ENCODE measurements at places on chromosomes 16 and 17. TPM values are rescaled to one million over a fixed set of nuclear protein-coding genes. Genes with fewer than 3 reads are reported as not detected.

DNA sequence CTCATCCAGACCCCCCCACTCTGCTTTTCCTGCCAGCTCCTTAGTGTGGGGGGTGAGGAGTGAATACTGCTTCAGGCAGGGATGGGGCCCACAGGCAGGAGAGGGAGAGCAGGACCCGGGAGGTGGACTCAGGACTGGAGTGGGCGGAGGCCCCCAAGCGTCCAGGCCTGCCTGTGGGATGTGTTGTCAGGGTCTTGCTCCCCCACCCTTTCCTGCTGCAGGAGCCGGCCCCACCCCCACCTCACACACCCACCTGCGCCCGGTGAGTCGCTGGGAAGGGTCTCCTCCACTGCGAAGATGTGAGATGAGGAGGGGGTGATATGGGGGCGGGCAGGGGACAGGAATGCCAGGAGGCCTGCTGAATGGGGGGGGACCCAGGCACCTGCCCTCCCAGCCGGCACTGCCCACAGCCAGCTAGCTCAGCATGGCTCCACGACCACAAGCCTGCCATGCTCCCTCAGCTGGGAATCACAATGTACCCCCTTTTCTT, 1.1 kb downstream of the FAM171A2 start:
- peak overlapping the region; percentile 62 for H3K4me3 ChIP-seq
- no peak for DNase-seq

GRCh38 chr17:75065562-75066151, 18.6 kb downstream of the KCTD2 start:
- peaks cover 2% of the 10 kb centered on the region for H3K4me1 ChIP-seq
- H3K36me3 ChIP-seq, result peaks cover 47% of the 10 kb centered on the region
- H3K4me3 ChIP-seq, result no peak overlapping the region
- no peaks in the 10 kb centered on the region for H3K27me3 ChIP-seq
- DNase-seq, result no peak

- H3K4me1 ChIP-seq, result no peaks in the 10 kb centered on the region
- H3K4me3 ChIP-seq, result no peak overlapping the region
- no peak for DNase-seq
- no peaks in the 10 kb centered on the region for H3K36me3 ChIP-seq
Observed at GRCh38 chr16:1572673-1573072, 39.2 kb downstream of the IFT140 start.

GRCh38 chr16:69787883-69788282, 25.8 kb downstream of the WWP2 start:
- no peaks in the 10 kb centered on the region for H3K4me1 ChIP-seq
- H3K36me3 ChIP-seq, result no peaks in the 10 kb centered on the region
- no peak overlapping the region for H3K27ac ChIP-seq
- no peak overlapping the region for H3K4me3 ChIP-seq
- DNase-seq, result no peak

GRCh38 chr17:40433551-40434415, 9.5 kb upstream of the IGFBP4 start:
- no peaks in the 10 kb centered on the region for H3K36me3 ChIP-seq
- no peak overlapping the region for H3K27ac ChIP-seq
- H3K4me1 ChIP-seq, result peaks cover 8% of the 10 kb centered on the region
- no peak for DNase-seq
- H3K27me3 ChIP-seq, result no peaks in the 10 kb centered on the region
- no peak overlapping the region for H3K4me3 ChIP-seq

GRCh38 chr17:71484546-71484945, 636.3 kb upstream of the SOX9 start:
- no peak for DNase-seq
- H3K36me3 ChIP-seq, result no peaks in the 10 kb centered on the region
- H3K27ac ChIP-seq, result no peak overlapping the region
- H3K27me3 ChIP-seq, result no peaks in the 10 kb centered on the region
- no peak overlapping the region for H3K4me3 ChIP-seq

DNA sequence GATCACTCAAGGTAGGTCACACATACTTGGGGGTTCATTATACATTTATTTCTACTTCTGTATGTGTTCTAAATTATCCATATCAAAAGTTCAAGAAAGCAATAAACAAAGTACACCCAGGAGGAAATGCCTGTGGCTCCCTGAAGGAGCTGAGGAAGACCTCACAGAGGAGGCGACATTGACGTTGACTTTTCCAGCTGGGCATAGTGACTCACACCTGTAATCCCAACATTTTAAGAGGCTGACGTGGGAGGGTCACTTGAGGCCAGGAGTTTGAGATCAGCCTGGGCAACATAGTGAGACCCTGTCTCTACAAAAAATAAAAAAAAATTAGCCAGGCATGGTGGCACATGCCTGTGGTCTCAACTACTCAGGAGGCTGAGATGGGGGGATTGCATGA, 16.3 kb downstream of the ITGAD start:
- H3K27ac ChIP-seq, result no peak overlapping the region
- no peak for DNase-seq
- peaks cover 4% of the 10 kb centered on the region for H3K27me3 ChIP-seq
- H3K4me3 ChIP-seq, result no peak overlapping the region
- no peaks in the 10 kb centered on the region for H3K36me3 ChIP-seq

DNA sequence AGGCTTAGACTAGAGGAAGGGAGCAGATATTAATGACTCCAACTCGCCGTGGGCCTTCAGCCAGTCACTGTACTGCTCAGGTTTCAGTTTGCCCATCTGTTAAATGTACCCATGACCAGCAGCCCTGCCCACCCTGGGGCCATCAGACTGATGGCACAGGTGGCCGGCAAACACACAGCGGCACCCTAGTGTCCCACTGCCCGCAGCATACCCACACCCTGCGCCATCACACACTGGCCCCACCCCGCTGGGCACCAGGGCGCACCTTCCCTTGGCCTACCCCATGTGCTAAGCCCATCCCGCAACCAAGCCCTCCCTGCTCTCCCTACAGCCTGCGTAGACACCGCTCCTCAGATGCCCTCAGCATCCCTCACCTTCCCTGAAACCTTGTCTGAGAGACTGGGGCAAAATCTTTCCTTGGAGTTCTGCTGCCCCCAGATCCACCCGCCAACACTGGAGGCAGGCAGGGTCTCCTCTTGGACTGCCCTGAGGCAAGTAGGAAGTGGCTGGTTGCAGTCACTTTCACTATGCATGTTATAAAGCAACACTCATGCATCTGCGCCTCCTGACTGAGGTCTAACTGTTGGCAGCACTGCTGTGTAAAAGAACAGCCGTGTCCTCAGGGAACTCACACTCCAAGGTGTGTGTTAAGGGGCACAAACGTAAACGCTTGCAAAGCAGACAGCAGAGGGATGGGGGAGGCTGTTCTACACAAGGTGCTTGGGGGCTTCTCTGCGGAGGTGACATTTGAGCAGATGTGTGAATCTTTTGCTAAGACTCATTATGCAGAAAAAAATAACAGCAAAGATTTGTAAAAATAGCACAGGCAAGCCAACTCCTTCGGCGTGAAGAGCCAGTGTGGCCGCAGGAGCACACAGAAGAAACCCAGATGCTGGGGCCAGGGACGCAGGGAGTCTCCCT, 6.7 kb upstream of the BCAR1 start:
- no peak for DNase-seq
- no peak overlapping the region for H3K4me3 ChIP-seq
- peaks cover 90% of the 10 kb centered on the region for H3K4me1 ChIP-seq
- no peaks in the 10 kb centered on the region for H3K27me3 ChIP-seq

DNA sequence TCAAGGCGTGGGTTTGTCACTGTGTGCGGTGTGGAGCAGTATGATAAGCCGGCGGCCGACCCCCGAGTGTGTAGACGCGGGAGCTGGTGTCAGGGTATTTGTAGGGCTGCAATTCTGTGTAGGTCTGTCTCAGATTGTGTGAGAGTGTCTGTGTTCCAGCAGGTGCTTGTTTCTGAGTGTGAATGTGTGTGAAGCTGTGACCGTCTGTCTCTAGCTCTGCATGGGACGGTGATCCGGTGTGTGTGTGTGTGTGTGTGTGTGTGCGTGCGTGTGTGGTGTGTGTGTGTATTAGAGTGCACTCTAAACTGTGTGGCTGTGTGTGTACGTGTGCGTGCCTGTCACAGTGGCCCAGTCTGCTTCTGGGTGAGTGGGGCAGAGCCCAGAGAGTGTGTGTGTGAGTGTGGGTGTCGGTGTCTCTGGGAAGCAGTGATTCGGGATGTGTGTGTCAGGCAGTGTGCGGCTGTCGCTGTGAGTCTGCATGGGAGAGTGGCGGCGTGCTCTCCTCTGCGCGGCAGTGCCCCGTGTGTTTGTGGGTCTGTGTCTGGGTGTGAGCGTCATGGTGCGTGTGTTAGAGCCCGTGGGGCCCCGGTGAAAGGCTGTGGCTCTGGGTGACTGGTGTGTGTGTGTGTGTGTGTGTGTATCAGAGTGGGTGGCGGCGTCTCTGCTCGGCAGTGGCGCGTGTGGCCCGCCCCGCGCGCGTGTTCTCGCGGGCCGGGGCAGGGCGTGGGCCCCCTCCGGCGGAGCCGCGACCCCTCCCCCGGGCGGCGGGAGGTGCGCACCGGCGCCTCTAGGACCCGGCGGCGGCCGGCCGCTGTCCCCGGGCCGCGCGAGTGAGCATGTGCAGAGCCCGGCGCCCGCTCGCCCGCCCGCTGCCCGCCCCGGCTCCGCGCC, at the start of gene WSCD1:
Gene WSCD1 (plus strand): TSS at position 841 of the 891 bp plus-strand sequence. CDS start 10,280 bp downstream, outside the sequence.
- H3K4me1 ChIP-seq, result peaks cover 15% of the 10 kb centered on the region
- no peaks in the 10 kb centered on the region for H3K27me3 ChIP-seq
- peak within 1 kb of the TSS; percentile 6 for H3K27ac ChIP-seq
- no peaks in the 10 kb centered on the region for H3K36me3 ChIP-seq
- H3K4me3 ChIP-seq, result peak within 1 kb of the TSS; percentile 59
- no peak for DNase-seq

GRCh38 chr17:52759864-52760263, 601.4 kb upstream of the CA10 start:
- H3K27ac ChIP-seq, result no peak overlapping the region
- no peak overlapping the region for H3K4me3 ChIP-seq
- H3K36me3 ChIP-seq, result no peaks in the 10 kb centered on the region
- no peak for DNase-seq

DNA sequence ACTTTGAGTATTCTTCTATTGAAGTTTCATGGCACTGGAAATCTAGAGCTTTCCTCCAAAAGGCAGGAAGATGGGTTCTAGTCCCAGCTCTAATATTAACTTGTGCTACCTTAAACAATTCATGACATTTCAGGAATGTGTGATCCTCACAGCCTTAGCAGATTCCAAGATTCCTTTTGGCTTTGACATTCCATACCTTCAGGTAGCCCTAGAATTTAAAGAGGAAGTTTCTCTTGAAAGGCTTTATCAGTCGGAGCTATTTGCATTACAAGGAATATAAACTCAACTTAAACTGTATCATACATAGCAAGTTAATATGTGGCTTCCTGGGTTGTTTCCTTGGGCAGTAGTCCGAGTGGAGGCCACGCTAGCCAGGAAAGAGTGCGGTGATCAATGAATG, 330.0 kb downstream of the SHISA9 start:
- no peak overlapping the region for H3K4me3 ChIP-seq
- H3K36me3 ChIP-seq, result no peaks in the 10 kb centered on the region
- H3K27ac ChIP-seq, result no peak overlapping the region
- DNase-seq, result no peak
- H3K27me3 ChIP-seq, result no peaks in the 10 kb centered on the region

DNA sequence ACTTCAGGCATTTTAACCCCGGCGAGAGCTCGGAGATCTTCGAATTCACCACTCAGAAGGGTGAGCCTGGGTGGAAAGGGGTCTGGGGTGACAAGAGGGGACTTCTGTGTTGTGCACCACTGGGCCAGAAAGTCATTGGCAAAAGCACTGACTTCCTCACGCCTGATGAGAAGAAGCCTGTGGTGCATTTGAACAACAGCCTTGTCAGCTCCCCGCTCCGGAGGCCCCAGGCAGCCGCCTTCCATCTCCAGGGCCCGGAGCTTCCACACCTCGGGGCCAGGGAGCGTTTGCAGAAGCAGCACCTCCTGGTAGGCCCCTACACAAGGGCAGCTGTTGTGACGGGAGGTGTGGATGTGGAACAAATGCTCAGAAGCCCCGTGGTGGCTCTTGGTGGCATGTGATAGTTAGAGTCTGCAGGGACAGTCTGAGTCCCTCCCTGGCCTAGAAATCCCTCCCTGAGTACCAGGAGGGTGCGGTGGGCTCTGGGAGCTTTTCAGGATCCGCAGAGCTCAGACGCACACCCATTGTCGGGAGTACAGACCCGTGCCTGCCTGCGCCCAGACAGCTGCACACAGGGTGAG, 9.7 kb downstream of the CACNG1 start:
- peak overlapping the region; percentile 97 for H3K27ac ChIP-seq
- no peaks in the 10 kb centered on the region for H3K36me3 ChIP-seq
- peaks cover 74% of the 10 kb centered on the region for H3K4me1 ChIP-seq

The KIF2B gene
- not detected for total RNA-seq

The RPS6KB1 gene
- total RNA-seq, result 41.9 TPM

The DLX3 gene
- total RNA-seq, result not detected

The AGRP gene
- total RNA-seq, result not detected

The CLEC19A gene
- not detected for total RNA-seq

The KCTD19 gene
- not detected for total RNA-seq

All from gastrocnemius medialis (tissue), 4 donors.